ENCODE measurements at places on chromosomes 5 and 9. TPM values are rescaled to one million over a fixed set of nuclear protein-coding genes. Genes with fewer than 3 reads are reported as not detected.

The LCN10 gene
- not detected for total RNA-seq

The NFIB gene
- total RNA-seq: 5.8 TPM

The KLF4 gene
- total RNA-seq: 3.5 TPM

The IL9 gene
- not detected for total RNA-seq

The PRSS3 gene
- total RNA-seq: 3.9 TPM

The GGTA1 gene
- not detected for total RNA-seq

The TSSK1B gene
- 0.64 TPM for total RNA-seq

The FYB1 gene
- total RNA-seq: not detected

The STPG3 gene
- total RNA-seq: not detected

The PCDHGA10 gene
- 12.2 TPM for total RNA-seq

The KIF27 gene
- 2.9 TPM for total RNA-seq

The PFN3 gene
- not detected for total RNA-seq

The BTNL8 gene
- total RNA-seq: not detected

The CAMK4 gene
- 3.2 TPM for total RNA-seq

The FSD1L gene
- 5.6 TPM for total RNA-seq

The CCDC152 gene
- 0.97 TPM for total RNA-seq

The PRRT1B gene
- total RNA-seq: not detected

The TSC1 gene
- total RNA-seq: 65.2 TPM

The KCNV2 gene
- not detected for total RNA-seq

The IRX1 gene
- total RNA-seq: not detected

The APBA1 gene
- 11.2 TPM for total RNA-seq

The THBS4 gene
- under 0.01 TPM for total RNA-seq

The STC2 gene
- 157 TPM for total RNA-seq

The BHMT2 gene
- total RNA-seq: 34.5 TPM

The SPATA31C1 gene
- total RNA-seq: not detected

The GAS1 gene
- 136 TPM for total RNA-seq

The PCDHGA5 gene
- 1.9 TPM for total RNA-seq

The TNC gene
- 371 TPM for total RNA-seq

The RPS14 gene
- total RNA-seq: 3,299 TPM

The MED27 gene
- 19.0 TPM for total RNA-seq

The CCDC192 gene
- not detected for total RNA-seq

The LCNL1 gene
- total RNA-seq: 3.5 TPM

The ACTBL2 gene
- 0.97 TPM for total RNA-seq

The DNAJC25 gene
- total RNA-seq: 9.9 TPM

The PCBD2 gene
- 4.7 TPM for total RNA-seq

The ESM1 gene
- under 0.01 TPM for total RNA-seq

The TAF11L12 gene
- not detected for total RNA-seq

The ZBED3 gene
- total RNA-seq: 2.6 TPM

The CDC25C gene
- 6.9 TPM for total RNA-seq

The TXNDC8 gene
- total RNA-seq: not detected

Data from fibroblast of villous mesenchyme (primary cell).